Activated effector memory CD4-positive, alpha-beta T cell treated with Interleukin-2 at 50 U/mL for 16 hours (primary cell): ENCODE measurements at places on chromosomes 3 and 15.

DNA sequence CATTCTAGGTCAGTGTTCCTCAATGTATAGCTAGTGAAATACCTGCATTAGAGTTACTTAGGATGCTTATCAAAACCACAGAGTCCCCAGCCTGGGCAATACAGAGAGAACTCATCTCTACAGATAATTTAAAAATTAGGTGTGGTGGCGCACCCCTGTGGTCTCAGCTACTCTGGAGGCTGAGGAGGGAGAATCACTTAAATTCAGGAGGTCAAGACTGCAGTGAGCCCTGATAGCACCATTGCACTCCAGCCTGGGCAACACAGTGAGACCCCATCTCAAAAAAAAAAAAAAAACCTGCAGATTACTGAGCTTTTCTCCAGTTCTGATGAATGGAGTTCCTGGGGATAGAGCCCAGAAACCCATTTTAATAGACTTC lies 10.1 kb upstream of the MINDY2 start:
- DNase-seq = no peak

DNA sequence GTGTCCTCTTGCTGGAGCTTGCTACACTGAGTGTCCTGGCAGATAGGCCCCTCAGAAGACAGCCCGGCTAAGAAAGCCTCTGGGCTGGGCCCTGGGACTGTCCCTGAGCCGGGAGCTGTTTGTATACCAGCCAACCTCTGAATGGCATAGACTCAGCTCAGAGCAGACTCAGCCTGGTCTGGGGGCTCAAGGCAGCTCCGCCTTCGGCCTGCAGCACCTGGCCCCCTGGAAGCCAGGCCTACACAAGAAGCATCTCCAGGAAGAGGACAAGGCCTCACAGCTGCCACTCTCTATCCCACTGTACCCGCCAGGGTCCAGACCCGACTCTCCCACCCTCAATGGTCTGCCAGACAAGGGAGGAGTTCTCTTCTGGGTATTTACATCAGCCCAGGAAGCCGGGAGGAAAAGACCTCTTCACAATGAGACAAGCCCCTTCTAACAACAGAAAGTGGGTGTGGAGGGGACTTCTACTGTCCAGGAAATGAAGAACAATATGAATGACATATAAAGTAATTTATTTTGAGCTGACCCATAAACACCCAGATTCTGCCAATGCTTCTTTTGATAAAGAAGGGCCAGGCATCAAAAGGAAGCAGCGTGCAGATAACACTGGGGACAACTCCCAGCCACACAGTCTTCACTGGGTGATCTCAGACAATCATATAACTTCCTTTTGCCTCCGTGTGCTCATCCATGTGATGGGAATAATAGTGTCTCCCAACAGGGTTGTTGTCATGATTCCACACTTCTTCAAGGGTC lies 110.2 kb downstream of the TPRA1 start:
- no peak for DNase-seq

GRCh38 chr15:74376825-74377581 lies 9.6 kb upstream of the CYP11A1 start:
- no peak for DNase-seq

DNA sequence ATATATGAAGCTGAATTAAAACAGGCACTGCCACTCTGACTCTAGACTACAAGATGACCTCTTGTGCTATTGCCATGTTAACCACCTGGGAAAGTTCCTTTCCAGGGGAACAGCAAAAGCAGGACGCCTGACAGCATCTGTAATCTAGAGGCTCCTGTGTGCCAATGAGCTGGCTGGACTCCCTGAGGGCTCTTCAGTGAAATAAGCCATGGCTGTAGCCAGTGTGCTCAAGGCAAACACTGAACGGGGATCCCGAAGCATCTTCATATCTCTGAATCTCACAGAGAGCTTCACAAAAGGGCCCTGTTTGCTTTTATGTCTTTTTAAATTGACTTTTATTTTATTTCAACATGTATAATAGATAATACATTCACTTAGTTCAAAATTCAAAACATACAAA lies 57.2 kb downstream of the BFSP2 start:
- no peak for DNase-seq

DNA sequence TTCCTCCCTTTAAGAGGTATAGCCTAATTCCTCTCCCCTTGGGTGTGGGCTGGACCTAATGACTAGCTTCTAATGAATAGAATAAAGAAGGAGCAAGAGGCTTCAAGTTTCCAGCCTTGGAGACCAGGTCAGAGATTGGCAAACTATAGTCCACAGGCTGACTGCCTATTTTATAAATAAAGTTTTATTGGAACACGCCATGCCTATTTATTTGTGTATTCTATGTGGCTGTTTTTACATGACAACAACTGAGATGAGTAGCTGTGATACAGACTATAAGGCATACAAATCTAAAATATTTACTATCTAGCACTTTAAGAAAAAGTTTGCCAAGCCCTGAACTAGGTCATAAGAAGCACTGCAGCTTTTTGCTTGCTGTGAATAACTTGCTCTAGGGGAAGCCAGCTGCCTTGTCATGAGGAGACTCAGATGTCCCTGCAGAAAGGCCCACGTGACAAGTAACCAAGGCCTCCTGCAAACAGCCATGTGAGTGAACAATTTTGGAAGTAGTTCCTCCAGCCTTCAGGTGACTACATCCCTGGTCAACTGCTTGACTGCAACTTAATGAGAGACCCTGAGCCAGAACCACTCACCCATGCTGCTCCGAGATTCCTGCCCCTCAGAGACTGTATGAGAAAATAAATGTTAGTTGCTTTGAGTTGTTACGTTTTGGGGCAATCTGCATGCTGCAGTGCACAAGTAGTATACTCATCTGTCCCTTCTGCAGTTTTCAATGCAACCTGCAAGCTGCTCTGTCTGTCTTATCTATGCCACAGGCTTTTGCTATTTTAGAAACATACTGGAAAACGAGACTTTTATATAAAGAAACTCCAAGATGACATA lies 21.1 kb upstream of the MAP3K13 start:
- no peak for DNase-seq

DNA sequence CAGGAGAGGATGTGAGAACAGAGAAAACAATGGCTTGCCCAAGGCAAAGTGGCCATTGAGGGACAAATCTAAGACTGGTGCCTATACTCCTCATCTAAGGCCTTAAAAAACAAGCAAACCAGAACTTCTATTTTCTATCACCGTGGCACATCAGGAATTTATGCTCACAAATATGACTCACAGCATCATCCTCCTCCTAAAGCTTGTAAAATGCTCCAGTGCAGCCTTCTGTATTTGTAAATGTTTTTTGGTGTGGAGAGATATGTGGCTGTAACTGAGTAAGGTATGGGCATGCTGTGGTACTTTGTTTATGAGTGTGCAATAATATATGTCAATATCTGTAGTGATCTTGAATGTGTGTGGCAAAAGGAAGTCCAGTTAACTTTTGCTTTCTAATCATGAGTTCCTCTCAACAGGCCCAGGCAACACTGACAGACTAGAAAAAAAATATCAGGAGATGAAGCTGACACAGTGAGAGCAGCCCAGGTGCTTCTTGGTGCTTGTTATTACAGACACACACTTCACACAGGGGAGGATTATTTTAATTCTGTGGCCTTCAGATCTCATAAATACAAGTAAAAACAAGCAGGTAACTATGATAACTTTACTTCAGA lies 60.3 kb downstream of the CTNNB1 start:
- no peak for DNase-seq

GRCh38 chr15:53869044-53869805 lies 109.0 kb upstream of the UNC13C start:
- DNase-seq = no peak

DNA sequence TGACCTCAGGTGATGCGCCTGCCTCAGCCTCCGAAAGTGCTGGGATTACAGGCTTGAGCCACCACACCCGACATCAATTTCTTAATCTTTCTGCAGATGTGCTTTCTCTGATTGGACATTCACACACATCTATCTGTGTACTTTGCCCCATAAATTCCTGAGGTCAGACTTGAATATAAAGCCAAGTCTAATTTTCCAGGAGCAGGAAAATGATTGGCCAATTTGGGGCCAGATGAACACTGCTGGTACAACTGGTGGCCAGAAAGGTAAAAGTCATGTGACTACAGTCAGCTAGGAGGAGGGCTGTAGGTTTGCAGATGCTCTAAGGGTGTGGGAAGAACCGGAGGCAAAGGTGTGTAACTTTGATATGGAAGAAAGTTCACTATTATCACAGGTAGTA lies 3.2 kb upstream of the RAD51 start:
- no peak for DNase-seq

- DNase-seq = no peak
Observed at GRCh38 chr3:82641701-82642100, 880.3 kb upstream of the GBE1 start.

DNA sequence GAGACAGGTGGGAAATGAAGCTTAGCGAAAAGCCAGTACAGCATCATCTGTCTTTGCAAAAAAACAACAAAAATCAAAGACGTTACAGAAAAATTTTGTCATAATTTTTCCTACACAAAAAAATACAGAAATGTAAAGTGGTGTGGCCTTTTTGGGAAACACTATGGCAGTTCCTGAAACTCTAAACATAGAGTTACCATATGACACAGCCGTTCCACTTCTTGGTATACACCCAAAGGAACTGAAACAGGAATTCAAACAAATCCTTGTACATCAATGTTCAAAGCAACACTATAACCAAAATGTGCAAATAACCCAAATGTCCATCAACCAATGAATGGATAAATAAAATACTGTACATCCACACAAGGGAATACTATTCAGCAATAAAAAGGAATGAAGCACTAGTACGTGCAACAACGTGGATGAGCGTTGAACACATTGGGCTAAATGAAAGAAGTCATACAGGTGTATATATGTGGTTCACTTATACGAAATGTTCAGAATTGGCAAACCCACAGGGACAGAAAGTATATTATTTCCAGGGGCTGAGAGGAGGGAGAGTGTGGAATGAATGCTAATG lies 46.8 kb downstream of the GLB1 start:
- no peak for DNase-seq

GRCh38 chr15:78999636-79000035 lies 54.8 kb upstream of the CTSH start:
- DNase-seq = no peak

- no peak for DNase-seq
Observed at GRCh38 chr3:172287937-172288477, 160.2 kb downstream of the GHSR start.

DNA sequence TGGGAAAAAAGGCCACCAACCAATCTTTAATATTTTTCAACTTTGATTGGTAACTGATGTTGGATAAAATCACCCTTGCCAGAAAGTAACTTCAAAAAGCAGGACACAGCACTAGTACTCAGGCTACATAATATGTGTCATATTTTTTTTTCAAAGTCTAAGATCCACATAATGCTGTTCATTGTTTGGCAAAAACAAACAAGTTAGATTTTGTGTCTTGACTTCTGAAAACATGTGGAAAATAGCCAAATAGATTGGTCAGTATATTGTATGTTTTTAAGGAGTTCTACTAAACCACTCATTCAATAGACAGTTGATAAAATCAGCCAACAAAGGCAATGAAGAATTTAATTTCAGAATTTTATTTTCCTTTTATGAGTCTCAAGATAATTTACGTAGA lies 111.7 kb upstream of the CCDC54 start:
- DNase-seq = no peak

GRCh38 chr3:50203113-50203808 lies 1.8 kb upstream of the SLC38A3 start:
- DNase-seq = no peak

DNA sequence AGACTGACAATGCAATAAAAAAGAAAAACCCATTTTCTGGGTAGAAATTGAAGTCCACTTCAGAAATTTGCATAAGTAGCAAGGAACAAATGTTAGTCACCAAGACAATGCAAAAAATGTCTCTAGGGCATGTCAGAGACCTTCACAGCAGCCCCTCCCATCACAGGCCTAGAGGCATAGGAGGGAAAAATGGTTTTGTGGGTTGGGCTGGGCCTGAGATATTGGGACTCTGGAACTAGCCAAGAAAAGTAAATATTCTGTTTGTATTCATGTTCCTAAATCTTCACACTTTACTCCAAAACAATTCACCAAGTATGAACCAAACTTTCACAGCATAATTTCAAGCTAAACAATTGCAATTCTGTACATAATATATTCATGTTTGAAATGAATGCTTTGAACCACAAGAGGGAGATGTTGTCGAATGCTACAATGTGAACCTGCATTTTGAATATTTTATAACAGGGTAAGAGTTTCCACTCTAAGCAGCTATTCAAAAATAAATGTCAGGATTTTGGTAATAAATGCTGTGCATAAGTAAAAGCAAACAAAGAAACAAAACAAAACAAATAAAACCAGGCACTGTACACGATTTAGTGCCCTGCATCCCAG lies 429.2 kb downstream of the OTOL1 start:
- DNase-seq = no peak
